Stimulated activated CD8-positive, alpha-beta memory T cell treated with anti-CD3 and anti-CD28 coated beads, Interleukin-15, amount 100 ng/mL, for 1 hour (primary cell): ENCODE measurements at places on chromosomes 6 and 20.

- no peak for DNase-seq
These were observed 95.2 kb downstream of the ANKRD60 start for GRCh38 chr20:58133020-58133808.

DNA sequence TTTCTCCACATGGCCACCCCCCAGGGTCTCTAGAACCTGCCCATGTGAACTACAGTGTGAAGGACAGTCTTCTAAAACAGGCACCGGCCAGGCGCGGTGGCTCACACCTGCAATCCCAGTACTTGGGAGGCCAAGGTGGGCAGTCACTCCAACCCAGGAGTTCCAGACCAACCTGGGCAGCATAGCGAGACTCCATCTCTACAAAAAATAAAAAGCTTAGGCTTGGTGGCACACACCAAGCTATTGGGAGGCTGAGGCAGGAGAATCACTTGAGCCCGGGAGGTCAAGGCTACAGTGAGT, 13.7 kb downstream of the ACSS1 start:
- DNase-seq = no peak

- DNase-seq = no peak
These were observed 308.2 kb downstream of the CD83 start for GRCh38 chr6:14425805-14426204.

DNA sequence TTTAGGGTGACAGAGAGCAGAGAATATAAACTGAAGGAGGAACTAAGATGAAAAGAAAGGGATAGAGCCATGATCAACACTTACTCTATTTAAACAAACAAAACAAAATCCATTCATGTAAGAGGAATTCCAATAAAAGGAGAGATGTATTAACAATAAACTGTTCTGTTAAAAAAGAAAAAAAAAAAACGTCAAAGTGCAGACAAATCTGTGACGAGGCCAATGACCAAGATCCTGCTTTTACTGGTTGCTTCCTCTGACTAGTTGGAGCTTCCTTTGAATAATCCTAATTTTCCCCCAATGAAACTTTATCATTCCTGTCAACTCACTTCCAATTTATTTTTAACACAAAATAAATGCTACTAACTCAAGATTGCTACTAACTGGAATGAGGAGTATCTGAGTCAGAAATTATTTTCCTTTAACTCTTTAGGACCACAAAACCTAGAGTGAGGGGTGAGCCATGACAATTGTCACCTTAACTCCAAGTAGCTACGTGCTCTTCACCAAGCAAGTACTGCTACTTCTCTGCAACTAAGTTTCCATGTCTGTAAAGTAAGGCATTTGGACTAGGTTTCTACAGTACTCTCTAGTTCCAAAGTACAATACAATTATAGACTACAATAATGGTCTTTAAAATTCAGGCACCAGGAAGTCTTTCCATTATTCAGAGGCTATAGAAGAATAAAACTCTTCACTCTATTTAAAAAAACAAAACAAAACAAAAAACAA, 152.0 kb downstream of the PTPRK start:
- no peak for DNase-seq

- DNase-seq = no peak
These were observed 40.4 kb upstream of the GFRAL start for GRCh38 chr6:55286824-55287223.

DNA sequence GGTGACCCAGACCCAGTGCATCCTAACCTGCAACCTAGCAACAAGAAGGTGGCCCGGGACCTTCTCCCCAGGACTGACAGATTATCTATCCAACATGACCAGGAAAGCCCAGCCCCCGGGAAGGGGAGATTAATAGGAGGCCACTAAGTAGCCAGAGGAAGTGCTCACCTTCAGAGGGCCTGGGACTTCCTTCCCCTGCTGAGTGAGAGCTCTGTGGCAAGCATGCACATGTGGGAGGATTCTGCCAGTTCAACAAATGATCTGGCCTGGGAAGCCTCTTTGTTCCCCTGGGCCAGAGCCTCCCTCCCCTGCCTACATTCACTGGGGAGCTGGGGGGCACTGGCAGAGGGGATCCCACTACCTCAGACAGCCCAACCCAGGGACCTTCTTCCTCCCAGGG, 39.6 kb downstream of the SHLD1 start:
- no peak for DNase-seq

DNA sequence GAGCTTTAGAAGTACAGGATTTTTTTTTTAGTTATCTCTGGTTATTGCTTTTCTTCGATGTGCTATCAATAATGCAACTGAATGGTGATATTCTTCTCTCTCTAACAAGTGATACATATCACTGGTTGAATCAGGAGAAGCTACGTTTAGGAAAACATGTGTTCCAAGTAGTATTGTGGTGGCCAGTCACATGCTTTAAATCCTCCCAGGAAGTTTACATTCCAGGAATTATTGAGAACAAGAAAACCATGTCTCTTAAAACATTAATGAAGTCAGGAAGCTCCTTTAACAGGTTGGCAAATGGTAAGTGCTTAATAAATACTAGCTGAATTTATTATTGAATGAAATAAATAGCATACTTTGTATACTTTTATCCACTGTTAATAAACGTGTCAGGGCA, 371.1 kb downstream of the BCKDHB start:
- no peak for DNase-seq

DNA sequence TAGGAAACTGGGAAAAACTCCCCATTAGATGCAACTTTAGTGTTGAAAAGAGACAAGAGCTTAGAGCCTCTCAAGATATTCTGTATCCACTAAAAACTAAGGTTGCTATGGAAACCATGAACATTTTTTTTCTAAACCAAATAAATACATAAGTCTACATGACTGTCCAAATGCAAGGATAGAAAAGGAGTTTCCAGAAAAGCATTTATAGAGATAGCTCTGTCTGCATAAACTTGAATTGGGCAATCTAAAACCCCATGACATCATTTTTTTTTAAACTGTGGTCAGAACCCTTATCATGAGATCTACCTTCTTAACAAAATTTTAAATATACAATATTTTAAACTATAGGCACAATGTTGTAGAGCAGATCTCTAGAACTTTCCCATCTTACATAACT, 36.4 kb upstream of the FAM83B start:
- no peak for DNase-seq

- DNase-seq = no peak
These were observed 112.1 kb downstream of the ASXL1 start for GRCh38 chr20:32470025-32470861.

GRCh38 chr6:12097791-12098190, 85.7 kb downstream of the HIVEP1 start:
- DNase-seq = no peak

- DNase-seq = no peak
These were observed 28.1 kb upstream of the PAQR8 start for GRCh38 chr6:52333840-52334200.

GRCh38 chr20:50721881-50722281, 9.5 kb upstream of the PARD6B start:
- DNase-seq = no peak

DNA sequence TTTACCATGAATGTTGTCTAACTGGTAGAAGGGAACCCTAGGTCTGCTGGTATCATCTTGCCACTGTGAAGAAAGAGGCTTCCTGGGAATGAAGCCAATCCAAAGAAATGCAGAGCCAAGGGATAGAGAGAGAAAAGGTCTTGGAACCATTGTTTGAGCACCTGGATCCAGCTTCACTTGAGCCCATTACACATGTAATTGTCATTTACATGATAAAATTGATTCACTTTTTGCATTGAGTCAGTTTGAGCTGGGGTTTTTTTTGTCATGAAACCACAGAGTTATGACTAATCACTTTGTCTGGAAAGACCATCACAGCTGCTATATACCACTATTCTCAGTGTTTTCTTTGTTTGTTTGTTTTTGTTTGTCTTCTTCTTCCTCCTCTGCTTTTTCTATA, 112.3 kb downstream of the CBLN4 start:
- DNase-seq = no peak

- no peak for DNase-seq
These were observed 17.6 kb upstream of the SERPINB9 start for GRCh38 chr6:2920671-2921112.

DNA sequence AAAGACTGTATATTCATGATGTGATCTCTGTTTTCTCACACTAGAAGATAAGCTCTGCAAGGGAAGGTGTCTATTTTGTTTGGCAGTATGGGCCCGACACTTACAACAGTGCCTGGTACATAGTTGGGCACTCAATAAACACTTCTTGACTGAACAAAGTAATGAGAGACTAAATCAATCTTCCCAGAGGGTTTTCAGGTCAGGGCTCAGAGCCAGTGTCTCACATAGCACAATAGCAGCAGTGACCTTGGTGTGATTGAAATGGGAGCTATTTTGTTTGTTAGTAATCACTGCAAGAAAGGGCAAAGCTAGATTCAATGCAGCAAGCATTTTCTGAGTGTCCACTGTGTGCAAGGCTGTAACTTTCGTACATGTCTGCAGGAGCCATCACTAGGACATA, 26.4 kb upstream of the GCM1 start:
- no peak for DNase-seq

GRCh38 chr6:145818796-145819195, 4.2 kb upstream of the FBXO30 start:
- no peak for DNase-seq

GRCh38 chr6:31399589-31400466, 3.6 kb upstream of the MICA start:
- DNase-seq = peak; percentile 26

DNA sequence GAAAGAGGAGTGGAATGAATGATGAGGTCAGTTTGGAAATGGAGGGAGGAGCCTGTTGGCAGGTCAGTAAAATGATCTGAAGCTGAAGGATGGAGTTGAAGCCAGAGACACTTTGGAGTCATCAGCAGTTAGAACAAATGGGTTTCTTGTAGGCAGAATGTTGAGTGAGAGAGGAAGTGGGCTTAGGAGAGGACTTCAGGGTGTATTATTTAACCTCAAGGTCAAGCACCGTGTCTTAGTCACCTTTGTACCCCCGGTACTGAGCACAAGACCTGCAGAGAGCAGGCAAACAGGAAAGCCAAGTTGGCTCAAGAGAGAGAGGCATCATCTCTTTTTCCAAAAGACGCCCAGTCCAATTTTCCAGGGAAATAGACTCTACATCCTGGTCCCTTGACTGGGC, 23.3 kb downstream of the C20orf173 start:
- DNase-seq = no peak

- no peak for DNase-seq
These were observed 34.8 kb downstream of the SH3BGRL2 start for GRCh38 chr6:79665725-79666551.

DNA sequence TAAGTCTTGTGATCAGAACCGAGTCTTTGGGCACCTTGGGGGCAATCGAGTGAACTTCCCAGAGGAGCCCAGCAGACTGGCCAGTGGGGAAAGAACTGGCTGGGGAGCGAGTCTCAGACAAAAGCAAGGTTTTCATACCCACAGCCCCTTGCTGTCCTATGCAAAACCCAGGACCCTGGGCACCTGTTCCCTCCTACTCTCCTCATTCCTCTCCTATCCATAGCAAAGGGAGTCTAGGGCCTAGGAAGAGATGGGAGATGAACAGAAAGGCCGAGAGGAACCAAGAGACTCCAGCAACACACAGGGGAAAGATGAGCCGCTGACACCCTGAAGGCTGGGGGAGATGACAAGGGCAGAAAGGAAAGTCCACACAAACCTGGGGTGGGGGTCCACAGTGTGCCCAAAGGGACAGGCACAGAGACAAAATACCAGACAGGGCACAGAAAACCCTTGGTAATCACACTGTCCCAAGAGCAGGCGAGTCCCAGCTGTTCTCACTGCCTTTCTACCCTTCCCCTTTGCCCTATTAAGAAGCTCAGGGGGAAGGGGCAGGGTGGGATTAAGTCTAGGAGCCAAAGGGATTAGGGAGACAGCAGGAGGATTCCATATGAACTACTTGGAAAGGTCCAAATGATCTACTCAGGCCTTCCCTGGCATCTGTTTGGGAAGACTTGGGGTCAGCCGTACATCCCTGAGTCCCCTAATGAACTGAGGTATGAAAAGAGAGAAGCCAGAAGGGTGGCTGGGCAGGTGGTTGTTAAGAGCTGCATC, 6.5 kb downstream of the PPP1R18 start:
- DNase-seq = no peak

DNA sequence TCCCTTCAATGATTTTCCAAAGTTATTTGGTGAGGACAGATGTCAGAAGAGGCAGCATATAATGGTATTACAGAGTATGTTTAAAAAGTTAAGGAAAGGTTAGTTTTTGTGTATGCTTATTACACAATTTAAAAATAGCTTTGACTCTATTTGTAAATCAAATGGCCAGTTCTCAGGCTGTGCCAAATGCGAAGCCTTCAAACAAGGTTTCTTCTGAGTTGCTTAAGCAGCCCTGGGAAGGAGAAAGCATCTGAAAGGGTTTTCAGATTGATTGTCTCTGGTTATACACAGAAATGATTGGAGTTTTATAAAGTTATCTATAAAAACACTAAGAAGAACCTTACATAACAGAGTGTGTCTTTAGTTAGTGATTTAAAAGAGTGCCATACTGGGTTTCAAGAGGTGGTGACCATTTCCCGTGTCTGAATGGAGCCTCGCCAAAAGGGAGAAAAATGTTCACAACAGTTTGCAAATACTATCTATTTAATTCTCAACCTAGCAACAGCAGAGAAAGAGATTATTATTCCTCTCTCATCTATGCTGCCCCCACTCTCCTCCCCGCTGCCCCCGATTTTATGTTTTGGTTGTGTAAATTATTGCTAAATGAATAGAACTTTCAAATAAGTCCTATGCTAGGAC, 16.7 kb downstream of the CD109 start:
- no peak for DNase-seq

- no peak for DNase-seq
These were observed 5.9 kb downstream of the OSTM1 start for GRCh38 chr6:108068618-108069017.

DNA sequence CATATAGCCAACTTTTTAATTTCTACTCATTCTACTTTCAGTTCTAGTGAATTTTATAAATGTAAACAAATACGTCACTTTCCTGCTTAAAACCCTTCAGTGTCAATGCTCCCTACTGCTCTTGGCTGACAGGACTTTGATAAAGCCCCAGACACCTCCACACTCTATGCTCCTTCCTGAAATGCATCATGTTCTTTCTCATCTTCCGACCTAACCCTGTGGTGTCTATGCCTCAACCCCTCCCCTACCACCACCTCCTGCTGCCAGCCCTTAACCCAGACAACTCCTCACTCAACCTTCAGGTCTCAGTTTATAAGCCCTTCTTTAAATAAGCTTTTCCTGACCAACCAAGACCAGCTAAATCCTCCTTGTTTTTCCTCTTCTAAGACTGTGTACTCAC, 19.1 kb downstream of the TLDC2 start:
- no peak for DNase-seq

DNA sequence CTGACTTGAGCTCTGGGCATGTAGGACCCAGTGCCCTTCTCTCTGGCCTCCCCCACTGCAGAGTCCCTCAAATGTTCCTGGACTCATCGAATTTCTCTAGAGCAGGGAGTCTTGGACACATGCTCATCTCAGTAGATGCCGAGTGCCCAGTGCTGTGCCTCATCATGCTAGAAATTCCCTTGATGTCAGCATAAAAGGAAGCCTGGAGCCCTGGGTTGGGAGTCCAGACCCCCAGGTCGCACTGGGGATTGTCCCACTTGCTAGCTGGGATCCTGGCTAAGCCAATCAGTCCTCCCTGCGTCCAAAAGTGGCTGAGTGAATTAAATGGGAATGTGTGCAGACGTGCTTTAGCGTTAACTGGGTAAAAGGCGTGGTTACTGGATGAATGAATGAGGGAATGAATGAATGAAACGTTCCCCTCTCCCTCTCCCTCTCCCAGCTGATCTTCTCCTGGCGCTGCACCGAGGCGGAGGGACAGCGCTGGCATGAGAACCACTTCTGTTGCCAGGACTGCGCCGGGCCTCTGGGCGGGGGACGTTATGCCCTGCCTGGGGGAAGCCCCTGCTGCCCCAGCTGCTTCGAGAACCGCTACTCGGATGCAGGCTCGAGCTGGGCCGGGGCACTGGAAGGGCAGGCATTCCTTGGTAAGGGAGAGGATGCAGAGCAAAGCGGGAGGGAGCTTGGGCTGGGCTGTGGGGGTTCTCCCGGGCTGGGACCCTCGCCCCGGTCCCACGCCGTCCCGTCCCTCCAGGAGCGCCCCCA, 1.6 kb upstream of the TOMM6 start:
- no peak for DNase-seq
